Activated T-helper 9 cell treated with anti-CD3 and anti-CD28 coated beads, Interleukin-2, amount 50 U/mL, for 16 hours (primary cell): ENCODE measurements at places on chromosomes 11 and 22.

- DNase-seq, result no peak
Measured at GRCh38 chr11:103803062-103803461, 233.4 kb upstream of the DDI1 start.

DNA sequence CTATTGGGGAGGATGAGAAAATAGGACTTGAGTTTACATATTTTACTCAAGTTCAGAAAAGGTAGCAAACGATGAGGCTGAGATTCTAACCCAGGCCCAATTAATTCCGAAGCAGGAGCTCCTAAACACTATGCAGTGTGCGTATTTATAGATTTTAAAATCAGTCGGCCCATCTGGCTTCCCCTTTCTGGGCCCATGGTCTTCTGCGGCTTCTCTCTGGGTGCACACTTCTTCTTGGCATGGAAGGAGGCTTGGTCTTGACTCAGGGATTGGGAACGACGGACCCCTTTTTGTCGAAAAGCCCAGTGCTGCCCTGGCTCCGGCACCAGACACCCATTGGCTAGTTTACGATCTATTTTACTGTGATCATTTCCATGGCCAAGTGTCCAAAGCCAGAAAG lies 1433.8 kb downstream of the BRD1 start:
- DNase-seq, result no peak

GRCh38 chr11:40168414-40168813 lies 1291.0 kb downstream of the LRRC4C start:
- DNase-seq, result no peak

- DNase-seq, result no peak
Measured at GRCh38 chr11:126492331-126493082, 137.0 kb downstream of the ST3GAL4 start.

- no peak for DNase-seq
Measured at GRCh38 chr22:30309951-30310741, 16.6 kb downstream of the TBC1D10A start.

DNA sequence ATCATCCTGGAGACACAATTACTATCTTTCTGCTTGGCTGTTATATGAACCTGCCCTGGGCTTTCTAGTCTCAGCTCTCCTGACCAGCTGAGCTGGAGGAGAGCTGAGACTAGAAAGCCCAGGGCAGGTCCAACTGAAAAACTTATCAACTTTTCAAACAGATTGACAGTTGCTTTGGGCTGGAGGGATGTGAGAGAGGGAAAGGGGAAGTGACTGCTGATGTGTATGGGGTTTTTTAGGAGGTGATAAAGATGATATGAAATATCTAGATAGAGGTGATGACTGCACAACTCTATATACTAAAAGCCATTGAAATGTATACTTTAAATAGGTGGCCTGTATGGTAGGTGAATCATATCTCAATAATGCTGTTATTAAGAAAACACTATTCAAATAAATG lies 60.2 kb upstream of the CHRM4 start:
- no peak for DNase-seq

DNA sequence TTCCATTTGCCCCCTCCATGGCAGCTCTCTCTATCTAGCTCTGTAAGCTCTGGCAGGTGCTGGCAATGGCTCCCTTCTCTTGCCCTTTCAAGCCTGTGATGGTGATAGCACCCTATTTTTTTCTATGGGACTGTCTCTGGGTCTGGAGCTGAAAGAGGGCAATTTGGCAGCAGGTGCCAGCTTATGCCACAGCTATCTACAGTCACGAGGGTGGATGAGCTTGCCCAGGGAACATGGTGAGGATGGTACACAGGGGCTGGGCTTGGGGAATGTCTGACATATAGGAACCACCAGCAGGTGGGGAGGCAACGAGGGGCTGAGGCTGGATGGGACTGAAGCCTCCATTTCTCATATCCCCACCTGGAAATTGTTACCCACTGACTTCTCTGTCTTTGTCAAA lies 175.4 kb upstream of the SYT13 start:
- no peak for DNase-seq
